HT-29 (cell line): ENCODE measurements at places on chromosomes 1 and 21. TPM values are rescaled to one million over a fixed set of nuclear protein-coding genes. Genes with fewer than 3 reads are reported as not detected.

- DNase-seq: no peak
These were observed 6.2 kb upstream of the TRIM45 start for GRCh38 chr1:117127795-117128194.

DNA sequence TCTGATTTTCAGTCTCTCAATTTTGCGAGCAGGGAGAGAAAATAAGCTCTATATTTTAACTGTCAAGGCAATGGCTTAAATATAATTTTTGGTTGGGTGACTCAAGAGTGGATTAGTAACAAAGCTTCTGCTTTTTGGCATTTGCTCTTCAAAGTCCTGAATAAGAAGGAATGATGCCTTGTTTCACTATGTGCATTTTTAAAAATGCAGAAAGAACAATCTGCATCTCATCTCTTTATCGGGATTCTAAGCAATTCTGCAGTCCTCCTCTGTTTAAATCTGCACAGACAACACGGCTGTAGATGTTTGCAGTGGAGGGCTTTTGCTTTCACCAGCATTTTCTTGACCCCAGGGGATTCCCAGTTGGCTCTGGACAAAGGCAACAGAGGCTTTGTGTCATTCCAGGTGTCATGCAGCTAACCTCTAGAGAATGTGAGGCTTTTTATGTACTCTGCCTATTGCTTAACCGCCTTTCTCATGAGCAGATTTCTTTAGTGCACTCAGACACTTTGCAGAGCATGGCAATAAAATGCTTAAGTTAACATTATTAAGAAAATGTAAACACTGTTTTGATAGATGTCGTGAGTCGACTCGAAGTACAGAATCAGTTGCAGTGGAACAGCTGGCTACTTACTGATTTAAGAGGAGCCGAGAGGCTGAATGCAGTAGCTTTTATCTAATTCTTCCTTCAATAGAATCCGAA lies 783.2 kb upstream of the NEGR1 start:
- DNase-seq: no peak

DNA sequence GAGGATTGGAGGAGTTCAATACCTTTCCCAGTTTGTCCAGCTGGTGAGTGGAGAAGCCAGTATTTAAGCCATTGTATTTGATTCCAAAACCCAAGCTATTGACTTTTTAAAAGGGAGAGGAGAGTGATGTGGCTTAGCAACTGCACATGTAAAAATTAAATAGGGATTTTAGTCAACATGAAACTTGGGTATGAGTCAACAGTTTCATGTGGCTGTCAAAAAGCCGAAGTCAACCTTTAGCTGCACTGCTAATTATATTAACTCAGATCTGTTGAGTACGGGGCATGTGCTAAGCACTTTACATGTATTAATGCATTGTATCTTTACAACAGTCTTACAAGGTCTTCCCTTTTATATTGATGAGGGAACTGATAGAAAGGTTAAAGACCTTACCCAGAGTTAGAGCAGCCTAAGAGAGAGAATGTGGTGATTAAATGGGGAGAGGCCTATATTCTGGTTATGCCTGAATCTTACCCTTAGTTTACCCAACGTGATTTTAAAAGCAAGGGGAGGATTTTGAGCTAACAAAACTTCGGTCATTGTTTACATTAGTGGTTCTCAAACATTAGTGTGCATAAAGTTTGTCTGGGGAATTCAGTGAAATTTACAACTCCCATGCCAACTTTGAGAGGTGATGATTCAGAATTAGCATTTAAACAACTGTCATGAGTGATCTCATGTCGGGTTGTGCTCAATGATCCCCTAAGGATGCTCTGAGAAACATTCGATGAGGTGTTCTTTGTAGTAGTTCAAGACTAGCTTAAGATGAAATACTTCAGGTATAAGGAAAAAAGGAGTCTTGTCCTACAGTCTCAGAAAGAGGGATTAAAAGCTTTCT lies 6.9 kb upstream of the SLC35F3 start:
- no peak for DNase-seq

GRCh38 chr1:107294686-107295085 lies 153.8 kb downstream of the NTNG1 start:
- DNase-seq: no peak

GRCh38 chr1:46638921-46639320 lies 22.3 kb upstream of the MOB3C start:
- peak; percentile 37 for DNase-seq

DNA sequence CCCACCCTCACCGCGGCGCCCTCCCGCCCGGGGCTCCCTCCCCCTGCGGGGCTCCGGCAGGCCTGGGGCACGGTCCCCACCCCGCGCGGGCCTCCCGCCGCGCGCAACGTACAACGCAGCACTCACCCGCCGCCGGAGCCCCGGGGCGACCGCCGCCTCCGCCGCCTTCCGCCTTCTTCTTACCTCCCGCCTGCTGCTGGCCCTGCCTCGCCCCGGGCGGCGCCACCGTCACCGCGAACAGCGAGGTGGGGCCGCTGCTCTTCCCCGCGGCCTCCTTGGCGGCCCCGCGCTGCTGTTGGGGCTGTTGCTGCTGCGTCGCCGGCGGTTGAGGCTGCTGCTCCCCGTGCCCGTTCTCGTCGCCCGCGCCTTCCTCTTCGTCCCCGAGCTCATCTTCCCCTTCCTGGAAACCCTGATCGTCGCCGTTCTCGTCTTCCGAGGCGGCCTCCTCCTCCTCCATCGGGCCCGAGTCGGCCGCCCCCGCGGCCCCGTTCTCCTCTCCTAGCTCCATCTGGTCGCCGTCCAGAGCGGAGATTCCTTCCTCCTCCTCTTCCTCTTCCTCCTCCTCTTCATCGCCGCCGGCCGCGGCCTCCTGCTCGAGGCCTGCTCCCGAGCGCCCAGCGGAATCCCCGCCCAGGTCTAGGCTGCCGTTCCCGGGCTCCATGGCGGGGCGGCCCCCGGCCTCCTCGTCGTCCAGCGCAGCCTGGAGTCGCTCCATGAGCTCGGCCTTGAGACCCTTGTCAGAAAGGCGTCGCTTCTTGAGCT lies 671 bp downstream of the HNRNPU start:
- peak; percentile 48 for DNase-seq

DNA sequence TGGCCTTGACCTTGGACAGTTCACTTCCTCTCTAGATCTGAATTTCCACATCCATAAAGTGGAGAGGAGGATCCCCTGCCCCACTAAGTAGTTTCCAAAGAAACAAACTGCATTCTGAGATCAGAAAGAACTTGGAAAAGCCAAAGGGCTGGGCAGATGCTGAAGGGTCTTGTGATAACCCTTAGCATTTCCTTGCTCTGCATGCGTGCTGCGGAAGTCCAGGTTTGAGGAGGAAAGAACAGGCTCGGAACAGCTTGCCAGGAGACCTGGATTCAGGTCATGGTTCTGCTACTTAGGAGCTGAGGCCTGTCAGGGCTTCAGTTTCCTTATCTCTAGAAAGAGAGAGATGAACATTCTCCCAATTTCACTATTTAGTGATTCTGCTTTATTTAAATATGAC lies 27.2 kb downstream of the IGFN1 start:
- DNase-seq: no peak

DNA sequence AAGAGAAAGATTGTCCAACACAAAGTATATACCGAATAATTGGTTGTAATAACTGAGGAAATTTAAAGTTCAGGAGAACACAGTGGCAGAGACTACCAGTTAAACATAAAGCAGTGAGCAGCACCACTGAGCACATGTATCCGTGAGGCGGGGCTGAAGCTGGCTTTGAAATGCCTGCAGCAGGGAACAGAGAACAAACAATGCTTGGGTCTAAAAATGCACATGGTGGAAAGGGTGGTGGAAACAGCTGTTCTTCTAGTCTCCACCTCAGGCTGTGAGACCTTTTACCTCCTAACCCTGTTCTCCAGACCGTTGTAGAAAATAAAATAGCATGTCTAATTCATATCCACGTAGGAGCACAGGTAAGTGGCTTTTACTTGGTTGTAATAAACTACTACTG lies 7.7 kb upstream of the GNG4 start:
- peak; percentile 12 for DNase-seq

DNA sequence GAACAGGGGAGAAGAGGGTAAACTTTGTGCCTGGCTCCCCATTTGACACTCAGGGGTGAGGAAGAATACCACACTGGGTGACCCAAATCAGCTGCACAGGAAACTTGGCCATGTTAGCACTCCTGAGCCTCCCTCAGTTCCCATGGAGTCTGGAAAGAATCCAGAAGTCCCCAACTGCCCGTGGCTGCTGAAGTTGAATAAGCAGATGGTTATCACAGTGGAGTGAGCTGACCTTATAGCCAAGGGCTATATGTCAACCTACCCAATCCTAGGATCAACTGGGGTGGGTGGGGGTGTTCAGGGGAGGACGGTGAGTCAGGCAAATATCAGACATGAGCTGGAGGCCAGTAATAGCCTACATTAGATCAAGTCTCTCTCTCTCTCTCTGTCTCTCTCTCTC lies 20.4 kb downstream of the KCNH1 start:
- DNase-seq: no peak

DNA sequence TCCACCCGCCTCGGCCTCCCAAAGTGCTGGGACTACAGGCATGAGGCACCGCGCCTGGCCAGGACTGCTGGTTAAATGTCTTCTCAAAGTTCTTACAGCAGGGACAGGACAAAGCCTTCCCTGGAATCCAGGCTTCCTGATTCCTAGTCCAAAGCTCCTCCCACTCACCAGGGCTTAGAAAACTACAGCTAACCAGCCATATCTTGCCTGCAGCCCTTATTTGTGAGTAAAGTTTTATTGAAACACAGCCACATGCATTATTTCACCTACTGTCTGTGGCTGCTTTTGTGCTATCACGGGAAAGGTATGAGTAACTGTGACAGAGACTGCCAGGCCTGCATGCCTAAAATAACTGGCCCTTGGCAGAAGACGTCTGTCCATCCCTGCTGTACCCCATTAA lies 24.4 kb downstream of the TMCO4 start:
- DNase-seq: no peak

Gene PGD
- total RNA-seq: 95.6 and 97.1 TPM in 2 replicates

Gene CHI3L1
- total RNA-seq: not detected in 2 replicates

Gene EPHB2
- total RNA-seq: 2.0 and 3.3 TPM in 2 replicates

Gene SLC16A4
- 4.8 and 5.6 TPM in 2 replicates for total RNA-seq

Gene CACNA1E
- total RNA-seq: not detected in 2 replicates

Gene SLC2A5
- not detected in 2 replicates for total RNA-seq

Gene SLC44A5
- 2.8 and 3.3 TPM in 2 replicates for total RNA-seq
